ENCODE measurements at places on chromosomes 12 and 14. TPM values are rescaled to one million over a fixed set of nuclear protein-coding genes. Genes with fewer than 3 reads are reported as not detected.

Gene LRP1-AS
- total RNA-seq, result not detected

Gene AICDA
- not detected for total RNA-seq

Gene PSMC1
- total RNA-seq, result 38.2 TPM

Gene KRT80
- 1.1 TPM for total RNA-seq

Gene RNF31
- total RNA-seq, result 89.2 TPM

Gene LMO3
- total RNA-seq, result 92.5 TPM
